ENCODE measurements at places on chromosomes 6 and 20. TPM values are rescaled to one million over a fixed set of nuclear protein-coding genes. Genes with fewer than 3 reads are reported as not detected.

Gene PMEPA1
- 361 TPM for total RNA-seq

Gene AURKA
- total RNA-seq, result 105 TPM

Gene POM121L2
- not detected for total RNA-seq

Gene MUCL3
- total RNA-seq, result 0.20 TPM

Gene TTLL9
- total RNA-seq, result 0.12 TPM

Gene MYCT1
- total RNA-seq, result not detected

Gene BPIFB2
- total RNA-seq, result not detected

Gene TRIM40
- total RNA-seq, result not detected

Gene ZSCAN31
- 1.4 TPM for total RNA-seq

Gene RBM24
- total RNA-seq, result 7.9 TPM

Gene SLC9A8
- total RNA-seq, result 7.6 TPM

Gene ADTRP
- total RNA-seq, result 0.19 TPM

Gene SIRPD
- total RNA-seq, result not detected

Gene SUMO4
- not detected for total RNA-seq

Gene VSX1
- total RNA-seq, result 0.79 TPM

Gene FHL5
- total RNA-seq, result not detected

Gene SLC22A1
- 2.4 TPM for total RNA-seq

Gene TMC2
- not detected for total RNA-seq

Gene RTEL1
- total RNA-seq, result 10.0 TPM

Gene PACRG
- total RNA-seq, result 0.13 TPM

Gene NKX2-4
- total RNA-seq, result not detected

Measured in A549 treated with Mapracorat at 1 μM for 4 hours (cell line).